ENCODE measurements at places on chromosomes 13 and 19. TPM values are rescaled to one million over a fixed set of nuclear protein-coding genes. Genes with fewer than 3 reads are reported as not detected.

DNA sequence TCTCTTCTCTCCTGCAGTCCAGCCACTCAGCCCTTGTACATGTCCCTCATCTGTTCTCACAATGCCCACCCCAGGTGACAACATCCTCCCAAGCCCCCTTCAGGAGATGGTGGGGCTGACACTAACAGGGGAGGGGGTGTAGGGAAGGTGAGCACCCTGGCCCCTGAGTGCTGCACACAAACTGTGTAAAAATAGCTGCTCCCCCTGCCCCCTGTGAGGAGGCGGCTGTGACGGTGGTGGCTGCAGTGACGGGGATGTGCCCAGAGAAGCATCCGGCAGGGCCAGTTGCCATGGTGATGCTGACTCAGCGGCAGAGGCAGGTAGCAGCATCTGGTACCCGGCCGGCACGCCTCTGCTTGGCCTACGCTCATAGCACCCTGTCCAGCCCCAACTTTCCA is 13.0 kb upstream of the JUND start:
- peak overlapping the region; percentile 86 for H3K4me3 ChIP-seq
- no peaks in the 10 kb centered on the region for H3K27me3 ChIP-seq

GRCh38 chr19:45299719-45300118 is 23.0 kb downstream of the CKM start:
- peaks cover 6% of the 10 kb centered on the region for H3K36me3 ChIP-seq
- no peak for DNase-seq
- H3K4me1 ChIP-seq: no peaks in the 10 kb centered on the region
- no peak overlapping the region for H3K27ac ChIP-seq
- no peaks in the 10 kb centered on the region for H3K27me3 ChIP-seq
- no peak overlapping the region for H3K4me3 ChIP-seq

DNA sequence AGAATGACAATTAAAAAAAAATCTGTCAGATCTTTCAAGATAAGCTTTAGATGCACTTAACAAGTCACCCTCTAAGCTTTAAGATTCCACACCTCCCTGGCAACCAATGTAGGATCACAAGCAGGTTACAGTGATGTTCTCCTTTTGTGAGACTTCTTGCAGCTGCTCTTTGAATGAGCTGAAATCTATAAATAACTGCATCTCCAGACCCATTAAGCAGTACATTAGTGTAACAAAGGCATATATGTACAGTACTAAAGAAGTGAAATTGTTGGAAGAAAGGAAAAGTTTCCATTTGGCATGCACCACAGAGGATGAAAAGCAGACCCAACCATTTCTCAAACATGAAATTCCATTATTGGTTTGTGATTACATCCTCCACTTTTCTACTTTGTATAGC is 364.7 kb downstream of the ENOX1 start:
- no peak for DNase-seq
- no peak overlapping the region for H3K4me3 ChIP-seq
- no peak overlapping the region for H3K27ac ChIP-seq
- H3K27me3 ChIP-seq: peaks cover 12% of the 10 kb centered on the region
- H3K36me3 ChIP-seq: no peaks in the 10 kb centered on the region
- no peaks in the 10 kb centered on the region for H3K4me1 ChIP-seq

DNA sequence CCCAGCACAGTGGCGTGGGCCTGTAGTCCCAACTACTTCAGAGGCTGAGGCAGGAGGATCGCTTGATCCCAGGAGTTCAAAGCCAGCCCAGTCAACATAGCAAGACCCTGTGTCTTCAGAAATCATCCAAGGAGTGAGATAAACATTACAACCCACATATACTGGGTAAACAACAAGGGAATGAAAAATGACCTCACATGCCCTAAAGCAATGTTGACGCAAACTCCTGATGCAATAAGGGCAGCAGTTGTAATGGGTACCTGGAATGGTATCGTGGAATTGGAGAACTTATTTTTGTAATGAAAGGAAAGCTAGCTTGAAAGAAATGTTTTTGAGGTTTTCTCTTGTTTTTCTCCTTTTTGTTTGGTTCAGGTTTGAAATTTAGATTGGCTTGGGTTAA is 24.5 kb upstream of the LGALS16 start:
- H3K4me3 ChIP-seq: no peak overlapping the region
- no peak overlapping the region for H3K27ac ChIP-seq
- no peaks in the 10 kb centered on the region for H3K4me1 ChIP-seq
- H3K27me3 ChIP-seq: peaks cover 15% of the 10 kb centered on the region
- H3K36me3 ChIP-seq: no peaks in the 10 kb centered on the region

- peak overlapping the region; percentile 93 for H3K27ac ChIP-seq
- peak; percentile 96 for DNase-seq
- peak overlapping the region; percentile 92 for H3K4me3 ChIP-seq
Observed at GRCh38 chr19:18007044-18007916, 690 bp upstream of the ARRDC2 start.

CYP2S1 gene
- total RNA-seq: 1.0 TPM

GRCh38 chr13:74771964-74772363 is 637.8 kb upstream of the KLF12 start:
- H3K4me1 ChIP-seq: no peaks in the 10 kb centered on the region
- no peak for DNase-seq
- no peak overlapping the region for H3K27ac ChIP-seq
- no peaks in the 10 kb centered on the region for H3K27me3 ChIP-seq
- H3K4me3 ChIP-seq: no peak overlapping the region

ADAMTSL5 gene
- total RNA-seq: 5.4 TPM

Measured in activated CD4-positive, alpha-beta T cell treated with anti-CD3 and anti-CD28 coated beads, Interleukin-2, amount 10 ng/mL, durations not matched to agents 24 days and 14 days (primary cell).